ENCODE measurements at places on chromosomes 7 and 10.
A peak's percentile ranks its signal among the peaks of the same experiment; 100 is the strongest.

DNA sequence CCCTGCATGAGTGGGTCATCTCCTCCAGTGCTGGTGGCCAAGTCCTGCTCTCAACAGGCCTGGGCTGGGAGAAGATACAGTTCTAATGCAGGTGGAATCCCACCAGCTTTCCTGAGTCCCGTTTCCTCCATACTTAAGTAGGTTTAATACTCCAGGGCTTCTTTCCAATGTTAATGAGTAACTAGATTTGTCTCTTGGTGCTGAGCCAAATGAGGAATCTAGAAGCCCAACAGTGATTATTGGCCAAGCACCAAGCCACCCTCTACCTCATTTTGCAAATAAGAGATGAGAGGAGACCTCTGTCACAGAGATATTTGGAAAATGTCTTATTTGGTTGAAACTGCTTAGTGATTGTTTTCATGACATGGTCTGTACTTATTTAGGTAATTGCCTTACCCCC, 37.1 kb downstream of the STARD3NL start:
- DNase-seq: no peak

DNA sequence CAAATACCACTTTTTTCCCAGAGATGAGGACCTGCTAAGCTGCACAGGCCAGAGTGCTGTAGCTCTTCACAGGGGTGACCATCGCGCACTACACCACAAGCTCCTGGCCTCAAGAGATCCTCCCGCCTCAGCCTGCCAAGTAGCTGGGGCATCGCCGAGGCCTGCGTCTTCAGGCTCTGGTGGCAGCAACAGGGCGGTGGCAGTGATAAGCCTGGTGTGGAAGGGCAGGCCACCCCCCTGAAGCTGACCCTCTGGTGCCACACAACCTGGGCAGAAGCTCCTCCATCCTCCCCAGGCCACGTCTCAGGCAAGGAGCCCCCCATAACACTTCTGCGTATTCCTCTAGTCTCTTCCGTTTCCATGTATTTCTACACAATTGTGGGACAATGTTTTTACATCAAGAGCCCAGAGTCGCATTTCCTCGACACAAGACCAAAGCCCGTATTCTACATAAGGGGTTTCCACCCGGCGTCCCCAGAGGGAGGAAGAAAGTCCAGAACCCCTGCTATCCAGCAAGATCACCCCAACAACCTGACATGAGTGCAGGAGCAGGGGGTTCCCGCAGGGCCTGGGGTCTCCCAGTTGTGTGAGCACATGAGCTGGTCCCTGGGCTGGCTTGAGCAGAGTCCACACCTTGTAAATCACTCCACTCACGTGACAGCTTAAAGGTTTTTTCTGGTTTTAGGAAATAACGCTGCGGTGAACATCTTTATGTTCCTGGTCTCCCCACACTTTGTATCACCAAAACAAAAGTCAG, 37.6 kb upstream of the NCAPG2 start:
- DNase-seq: peak; percentile 43

DNA sequence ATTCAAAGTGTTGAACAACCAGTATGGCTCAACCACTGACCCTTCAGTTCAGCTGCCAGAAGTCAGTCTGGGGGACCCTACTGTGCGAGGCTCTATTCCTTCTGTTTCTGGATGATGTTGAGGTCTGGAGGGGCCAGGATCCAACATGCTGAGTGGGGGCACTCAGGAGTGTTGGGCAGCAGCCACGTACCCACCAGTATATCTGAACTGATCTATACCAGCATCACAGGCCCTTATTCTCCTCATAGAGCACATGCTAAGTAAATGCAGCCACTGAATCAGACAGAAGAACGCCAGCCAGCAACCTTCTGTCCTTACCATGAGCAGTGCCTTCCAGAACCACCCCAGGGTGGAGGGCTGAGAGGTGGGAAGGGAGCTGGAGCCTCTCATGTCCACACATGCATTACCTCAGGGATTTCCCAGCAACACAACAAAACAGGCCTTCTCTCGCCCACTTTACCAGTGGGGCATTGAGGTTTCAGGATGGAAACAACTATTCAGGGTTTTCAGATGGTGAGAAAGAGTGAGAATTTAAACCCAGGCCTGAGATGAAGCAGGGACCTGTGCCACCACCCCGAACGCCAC, 6.8 kb upstream of the MSMB start:
- DNase-seq: no peak

DNA sequence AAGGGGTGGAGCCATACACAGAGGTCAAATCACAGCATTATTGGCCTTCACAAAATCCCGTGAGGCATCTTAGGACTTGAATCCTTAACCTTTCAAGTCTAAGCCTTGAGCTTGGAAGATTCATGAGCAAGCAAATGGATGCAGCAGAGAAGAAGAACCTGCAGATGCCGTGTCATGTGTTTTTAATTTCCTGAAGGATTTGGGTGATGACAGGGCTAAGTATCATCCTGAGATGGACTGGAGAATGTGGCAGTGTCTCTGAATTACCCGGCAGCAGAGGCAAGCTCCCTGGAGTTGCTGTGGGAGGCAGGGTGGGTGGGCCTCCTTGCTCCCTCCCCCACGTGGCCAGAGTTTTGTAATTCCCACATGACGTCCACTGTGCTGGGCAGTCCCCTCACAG, 50.8 kb downstream of the GCC1 start:
- DNase-seq: no peak

DNA sequence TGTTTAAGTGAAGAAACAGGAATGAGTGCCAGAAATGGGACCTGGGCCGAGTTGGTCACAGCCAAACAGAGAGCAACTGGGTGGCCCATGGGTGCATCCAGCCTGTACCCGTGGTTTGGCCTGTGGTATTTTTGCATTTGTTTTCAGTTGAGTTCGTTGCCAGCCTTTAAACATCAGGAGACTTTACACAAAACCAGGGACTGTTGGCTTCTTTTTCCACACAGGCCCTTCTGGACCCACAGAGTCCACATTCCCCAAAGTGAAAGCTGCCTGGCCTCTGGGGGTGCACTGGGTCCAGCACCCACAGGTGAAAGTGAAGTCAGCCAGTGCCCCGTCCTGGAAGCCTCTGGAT, 54.1 kb upstream of the TNS3 start:
- DNase-seq: no peak

- DNase-seq: no peak
Observed at GRCh38 chr10:66455304-66455703, 470.5 kb upstream of the LRRTM3 start.

- DNase-seq: no peak
Observed at GRCh38 chr7:8146106-8146787, 115.7 kb downstream of the ICA1 start.

GRCh38 chr10:47282005-47282656, 17.9 kb upstream of the GDF10 start:
- DNase-seq: no peak

DNA sequence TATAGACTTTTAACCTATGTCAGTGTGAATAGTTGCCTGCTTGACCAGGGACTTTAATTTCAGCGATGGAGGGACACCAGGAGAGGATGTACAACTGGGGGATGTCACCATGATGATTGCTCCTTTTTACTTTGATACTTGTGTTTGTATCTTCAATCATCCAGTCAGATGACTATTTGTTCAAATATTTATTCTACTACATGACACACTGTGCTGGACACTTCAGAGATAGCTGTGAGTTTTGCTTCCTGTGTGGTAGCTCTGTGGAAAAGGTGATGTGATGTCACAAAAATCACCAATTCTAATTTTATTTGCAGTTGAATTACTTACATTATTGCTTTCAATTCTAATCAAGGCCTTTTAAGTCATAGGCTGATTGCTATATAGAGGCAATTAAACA, 62.7 kb upstream of the CREB5 start:
- DNase-seq: no peak

- no peak for DNase-seq
Observed at GRCh38 chr7:84176716-84177115, 17.9 kb downstream of the SEMA3A start.

GRCh38 chr10:111972109-111972508, 211.5 kb downstream of the GPAM start:
- no peak for DNase-seq

DNA sequence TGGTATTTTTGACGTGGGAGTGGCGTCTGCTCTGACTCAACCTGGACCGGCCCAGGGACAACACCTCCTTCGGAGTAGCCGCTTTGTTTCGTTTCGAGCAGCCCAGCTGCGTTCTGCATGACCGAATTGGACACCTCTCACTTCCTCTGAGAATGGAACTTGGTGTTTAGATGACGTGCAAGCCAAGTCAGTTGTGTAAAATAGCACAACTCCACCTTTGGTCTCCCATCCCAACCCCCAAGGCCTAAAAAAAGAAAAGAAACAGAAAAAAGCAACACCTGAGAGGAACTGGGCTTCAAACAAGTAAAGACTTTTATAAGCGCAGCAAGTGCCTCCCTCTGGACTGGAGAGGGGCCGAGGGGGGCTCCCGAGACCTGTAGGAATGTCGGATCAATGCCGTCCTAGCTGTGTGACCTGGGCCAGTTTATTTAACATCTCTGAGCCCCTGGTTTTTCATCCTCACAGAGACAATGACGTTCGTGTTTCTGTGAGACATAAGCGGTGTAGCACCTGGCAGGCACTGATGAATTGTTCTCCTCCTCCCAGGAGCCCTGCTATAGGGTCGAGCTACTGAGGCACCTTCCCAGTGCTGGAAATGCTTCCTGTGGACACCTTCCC, 52.0 kb upstream of the SMNDC1 start:
- DNase-seq: no peak

GRCh38 chr10:31304291-31304970, 14.6 kb upstream of the ZEB1 start:
- DNase-seq: no peak

DNA sequence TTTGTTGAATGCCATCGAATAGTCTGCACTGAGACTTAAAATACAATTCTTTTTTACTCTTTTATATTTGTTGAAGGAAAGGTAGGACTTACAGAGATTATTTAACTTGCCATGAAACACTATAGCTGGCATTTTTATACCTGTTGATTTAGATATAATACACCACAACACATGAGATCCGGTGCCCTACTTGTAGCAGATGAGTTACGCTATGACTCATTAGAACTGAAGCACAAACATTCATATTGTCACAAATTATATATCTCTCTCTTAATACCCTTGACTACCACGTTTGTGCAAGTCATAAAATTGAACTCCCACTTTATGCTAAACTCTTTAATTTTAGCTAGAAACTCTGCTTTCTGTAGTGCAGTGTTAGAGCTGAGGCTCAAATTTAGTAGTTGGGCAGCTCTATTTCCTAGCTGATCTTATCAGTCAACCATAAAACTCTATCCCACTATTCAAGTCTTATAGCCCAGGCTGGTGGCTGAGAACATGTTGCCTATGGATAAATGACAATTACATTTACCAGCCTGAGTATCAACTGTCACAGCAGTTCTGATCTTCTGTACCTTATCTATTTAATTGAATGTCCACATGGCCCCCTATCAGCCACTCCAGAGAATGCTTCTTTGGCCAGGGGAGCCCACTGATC, 137.4 kb upstream of the SEMA3D start:
- no peak for DNase-seq

DNA sequence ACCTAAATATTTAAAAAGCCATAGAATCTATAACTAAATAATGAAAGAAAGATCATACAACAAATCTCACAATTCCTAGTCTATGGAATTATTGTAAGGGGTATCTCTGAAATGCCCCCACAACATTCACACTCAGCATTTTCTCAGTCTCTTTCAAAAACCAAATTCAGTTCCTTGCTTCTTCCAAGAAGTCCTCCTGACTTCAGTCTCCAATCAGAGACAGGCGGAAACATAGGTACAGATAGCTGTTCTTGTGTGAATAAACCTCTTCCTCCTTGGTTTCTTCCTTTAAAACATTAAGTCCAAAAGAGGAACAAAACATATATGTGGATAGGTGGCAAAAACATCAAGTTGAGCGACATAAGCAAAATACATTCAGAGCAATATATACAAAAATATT, 13.9 kb upstream of the FBXW4 start:
- DNase-seq: no peak

DNA sequence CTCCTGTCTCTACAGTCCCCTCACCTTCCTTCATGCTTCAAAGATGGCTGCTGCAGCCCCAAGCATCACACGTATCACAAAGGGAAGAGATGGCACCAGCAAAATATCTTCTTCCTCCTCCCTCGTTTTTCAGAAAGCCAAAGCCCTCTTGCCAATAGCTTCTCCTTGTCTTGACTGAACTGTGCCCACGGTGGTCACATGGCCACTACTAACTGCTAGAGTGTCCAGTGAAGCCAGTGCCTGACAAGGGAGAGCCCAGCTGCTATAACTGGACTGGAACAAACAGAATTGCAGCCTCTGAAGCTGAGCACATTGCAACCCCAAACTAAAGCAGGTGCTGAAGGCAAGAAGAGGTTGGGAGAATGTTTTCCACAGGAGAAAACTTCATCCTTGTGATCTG, 120.8 kb upstream of the RET start:
- no peak for DNase-seq

DNA sequence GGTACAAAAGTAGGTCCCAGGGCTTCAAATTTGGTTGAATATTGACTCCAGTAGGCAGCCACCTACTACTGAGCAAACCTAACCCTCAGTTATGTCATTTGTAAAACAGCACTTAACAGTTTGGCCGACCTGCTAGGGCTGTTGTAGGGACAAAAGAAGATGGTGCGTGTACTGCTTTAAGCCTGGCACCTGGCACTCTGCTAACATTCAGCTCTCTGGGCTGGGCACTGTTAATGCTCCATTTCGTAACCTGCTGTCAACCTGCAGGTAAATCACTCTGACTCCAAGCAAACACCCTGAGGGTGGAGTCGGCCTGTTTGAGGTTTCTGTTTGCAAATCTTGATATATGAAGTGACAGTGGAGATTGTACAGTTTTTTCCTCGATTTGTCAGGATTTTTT, 7.2 kb downstream of the ZKSCAN1 start:
- no peak for DNase-seq

DNA sequence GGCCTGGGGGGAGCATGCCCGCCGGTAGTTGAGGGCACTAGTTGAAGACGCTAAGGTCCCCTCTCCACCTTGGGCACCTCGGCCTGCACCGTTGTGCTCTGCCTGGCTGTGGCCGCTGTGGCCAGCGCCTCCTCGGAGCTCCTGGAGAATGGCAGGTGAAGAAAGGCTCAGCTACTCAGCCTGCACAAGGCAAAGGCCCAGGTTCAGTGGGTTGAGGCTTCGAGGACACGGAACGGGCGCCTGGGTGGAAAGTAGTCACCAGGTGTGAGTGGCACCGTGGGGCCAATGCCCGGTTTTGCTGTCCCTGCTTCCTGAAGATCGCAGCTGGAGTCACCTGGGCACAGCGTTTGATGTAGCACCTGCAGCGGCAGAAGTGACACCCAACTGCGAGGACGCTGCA, 12.4 kb upstream of the ZNF716 start:
- DNase-seq: no peak

- DNase-seq: no peak
Observed at GRCh38 chr7:13904007-13904406, 85.5 kb downstream of the ETV1 start.

DNA sequence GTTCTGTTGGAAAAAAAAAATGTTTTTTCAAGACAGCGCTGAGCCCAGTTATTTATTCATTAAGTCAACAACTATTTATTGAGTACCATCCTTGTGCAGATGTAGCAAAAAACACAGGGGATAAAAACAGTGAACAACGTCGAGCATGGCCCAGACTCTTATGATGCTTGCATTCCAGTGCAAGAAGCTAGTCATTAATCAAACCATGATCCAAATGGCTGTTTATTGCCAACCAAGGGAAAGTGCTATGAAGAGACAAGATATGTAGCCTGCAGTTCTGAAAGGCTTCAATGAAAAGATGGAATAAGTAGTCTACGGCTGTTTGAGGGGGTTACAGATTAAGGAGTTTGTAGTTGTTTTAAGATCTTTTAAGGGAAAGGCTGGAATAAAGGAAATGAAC, 262.3 kb downstream of the NEBL start:
- DNase-seq: no peak

GRCh38 chr10:58641095-58641531, 128.4 kb downstream of the BICC1 start:
- DNase-seq: no peak

Measured in type B pancreatic cell (in vitro differentiated cells).